ENCODE measurements at places on chromosomes 2 and 18. TPM values are rescaled to one million over a fixed set of nuclear protein-coding genes. Genes with fewer than 3 reads are reported as not detected.

DSG3 gene
- total RNA-seq = not detected

SERPINB4 gene
- total RNA-seq = not detected

CACNB4 gene
- total RNA-seq = 0.47 TPM

FHOD3 gene
- total RNA-seq = not detected

ALLC gene
- not detected for total RNA-seq

ME2 gene
- 48.6 TPM for total RNA-seq

GRCh38 chr2:29628862-29629261 lies 292.5 kb downstream of the ALK start:
- DNase-seq = no peak

- no peak for DNase-seq
Measured at GRCh38 chr2:118853651-118854291, 6.3 kb upstream of the EN1 start.

GRCh38 chr2:144364944-144365738 lies 154.8 kb downstream of the ZEB2 start:
- DNase-seq = no peak

- no peak for DNase-seq
Measured at GRCh38 chr2:168712053-168712452, 90.4 kb upstream of the NOSTRIN start.

GRCh38 chr18:77524909-77525308 lies 275.3 kb downstream of the GALR1 start:
- no peak for DNase-seq

- no peak for DNase-seq
Measured at GRCh38 chr2:59833941-59834340, 719.5 kb downstream of the BCL11A start.

DNA sequence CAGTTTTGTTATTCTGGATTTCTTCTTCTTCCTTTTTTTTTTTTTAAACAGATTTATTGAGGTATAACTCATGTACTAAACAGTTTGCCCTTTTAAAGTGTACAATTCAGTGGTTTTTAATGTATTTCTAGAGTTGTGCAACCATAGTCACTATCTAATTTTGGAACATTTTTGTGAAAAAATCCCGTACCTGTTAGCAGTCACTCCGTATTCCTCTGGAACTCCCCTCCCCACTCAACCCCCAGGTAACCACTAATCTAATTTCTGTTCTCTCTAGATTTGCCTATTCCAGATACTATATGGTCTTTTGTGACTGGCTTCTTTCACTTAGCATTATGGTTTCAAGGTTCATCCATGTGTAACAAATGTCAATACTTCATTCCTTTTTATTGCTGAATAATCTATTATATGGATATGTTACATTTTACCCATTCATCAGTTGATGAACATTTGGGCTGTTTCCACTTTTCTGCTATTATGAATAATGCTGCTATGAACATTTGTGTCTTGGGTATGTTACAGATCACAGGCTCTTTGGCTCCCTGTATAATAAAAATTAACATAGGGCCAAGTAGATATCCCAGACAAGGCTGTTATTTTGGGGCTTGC lies 21.9 kb downstream of the EHBP1 start:
- no peak for DNase-seq

DNA sequence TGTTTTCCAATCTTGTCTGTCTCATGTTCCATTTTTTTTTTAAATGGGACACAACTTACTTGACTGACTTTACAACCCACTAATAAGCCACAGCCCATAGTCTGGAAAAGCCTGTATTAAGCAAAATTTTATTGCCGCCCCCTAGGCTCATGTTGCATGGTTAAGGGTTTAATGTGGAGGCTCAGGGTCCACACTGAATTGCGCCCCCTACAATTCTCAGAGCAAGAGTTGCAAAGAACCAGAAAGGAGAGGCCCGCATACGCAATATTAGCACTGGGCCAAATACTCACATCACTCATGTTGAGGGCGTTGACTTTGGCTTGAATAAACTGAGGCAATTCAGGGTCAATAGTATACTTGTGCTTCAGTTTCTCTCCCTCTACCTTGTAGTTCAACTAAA lies 65.5 kb downstream of the NEB start:
- no peak for DNase-seq

GRCh38 chr18:24990671-24991134 lies 361.3 kb downstream of the ZNF521 start:
- no peak for DNase-seq

GRCh38 chr18:59229701-59230443 lies 9.9 kb downstream of the GRP start:
- DNase-seq = no peak

Data from CD4-positive, alpha-beta memory T cell (primary cell).